ENCODE measurements at places on chromosomes 4 and X.

DNA sequence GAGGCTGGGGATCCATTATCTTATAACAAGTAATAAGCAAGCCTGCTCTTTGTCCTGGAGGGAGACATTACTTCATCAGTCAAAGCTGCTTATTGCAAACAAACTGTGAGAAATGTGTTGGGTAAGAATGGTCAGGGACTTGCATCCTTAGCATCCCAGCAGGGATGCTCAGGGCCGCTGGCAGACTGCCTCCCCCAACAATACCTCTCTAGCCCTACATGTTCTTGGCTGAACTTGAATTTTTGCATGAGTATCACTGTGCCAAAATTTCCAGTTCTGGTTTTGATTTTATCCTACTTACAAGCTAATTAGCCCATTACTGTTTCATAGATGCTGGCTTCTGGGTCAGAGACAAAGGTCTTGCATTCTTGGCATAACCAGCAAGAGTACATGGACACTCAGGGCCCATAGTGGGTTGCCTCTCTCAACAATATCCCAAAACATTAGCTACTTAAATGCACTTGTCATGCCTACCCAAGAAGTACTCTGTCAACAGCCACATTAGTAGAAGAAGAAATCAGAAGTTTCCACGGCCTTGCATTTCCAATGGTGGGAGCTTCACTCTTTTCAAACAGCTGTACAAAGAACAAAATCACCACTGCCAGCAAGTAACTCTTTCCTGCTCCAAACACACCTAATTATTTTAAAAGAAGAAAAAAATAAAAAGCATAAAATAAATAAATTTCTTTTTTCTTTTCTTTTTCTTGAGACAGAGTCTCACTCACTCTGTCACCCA lies 41.9 kb upstream of the NEUROG2 start:
- DNase-seq: no peak

DNA sequence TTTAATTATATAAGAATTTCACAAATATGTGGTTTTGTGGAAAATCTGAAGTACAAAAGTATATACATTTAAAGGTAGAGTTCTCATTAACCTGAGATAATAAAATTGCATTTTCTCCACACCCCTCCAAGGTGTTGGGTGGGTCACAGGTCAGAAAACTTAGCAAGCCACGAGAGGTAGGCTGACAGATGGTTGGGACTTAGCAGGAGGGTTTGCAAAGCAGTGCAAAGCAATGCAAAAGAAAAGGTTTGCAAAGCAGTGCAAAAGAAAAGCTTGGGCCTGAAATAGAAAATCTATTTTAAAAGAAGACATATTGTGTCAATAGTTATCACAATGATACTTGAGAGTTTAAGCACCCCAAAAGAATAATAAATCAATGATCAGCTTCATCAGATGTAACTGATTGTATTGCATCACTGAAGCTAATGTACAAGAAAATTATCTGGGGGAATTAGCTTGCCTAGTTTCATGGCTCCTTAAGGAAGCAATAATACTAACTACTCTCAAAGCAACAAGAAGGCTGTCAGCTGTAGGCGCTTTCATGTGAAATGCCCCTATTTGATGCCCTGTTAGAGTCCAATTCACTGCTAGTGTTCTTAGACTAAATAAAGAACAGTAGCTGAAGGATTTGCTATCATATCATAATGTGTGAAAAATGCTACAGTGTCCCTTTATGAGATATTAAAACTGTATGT lies 319.5 kb downstream of the KCNIP4 start:
- DNase-seq: no peak

- no peak for DNase-seq
These were observed 69.5 kb downstream of the AASDH start for GRCh38 chr4:56317749-56318148.

- no peak for DNase-seq
These were observed 66.0 kb downstream of the REPS2 start for GRCh38 chrX:17012465-17012864.

Measured in GF-D8 (cell line).